Activated CD4-positive, alpha-beta T cell treated with anti-CD3 and anti-CD28 coated beads for 36 hours (primary cell): ENCODE measurements at places on chromosomes 11 and 22.

DNA sequence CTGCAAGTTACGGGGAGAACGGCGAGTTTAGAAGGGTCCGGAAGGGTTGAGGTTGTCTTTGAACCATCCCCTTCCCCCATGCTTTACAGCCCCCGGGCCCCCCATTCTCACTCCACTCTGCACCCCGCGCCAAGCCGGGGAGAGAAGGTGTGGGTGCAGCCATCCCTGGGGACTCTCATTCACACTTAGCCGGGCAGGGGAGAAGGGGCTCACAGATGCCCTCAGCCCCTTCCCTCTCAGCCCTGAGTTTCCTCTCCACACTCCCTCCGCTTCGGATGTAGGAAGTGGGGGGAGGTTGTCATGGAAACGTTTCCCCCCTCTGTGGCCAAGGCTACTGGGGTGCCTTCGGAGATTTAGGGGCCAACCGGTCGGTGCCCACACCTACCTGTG is 334 bp downstream of the CADM1 start:
- DNase-seq = peak; percentile 6

- DNase-seq = peak; percentile 21
Observed at GRCh38 chr11:122637541-122637940, 18.0 kb upstream of the UBASH3B start.

DNA sequence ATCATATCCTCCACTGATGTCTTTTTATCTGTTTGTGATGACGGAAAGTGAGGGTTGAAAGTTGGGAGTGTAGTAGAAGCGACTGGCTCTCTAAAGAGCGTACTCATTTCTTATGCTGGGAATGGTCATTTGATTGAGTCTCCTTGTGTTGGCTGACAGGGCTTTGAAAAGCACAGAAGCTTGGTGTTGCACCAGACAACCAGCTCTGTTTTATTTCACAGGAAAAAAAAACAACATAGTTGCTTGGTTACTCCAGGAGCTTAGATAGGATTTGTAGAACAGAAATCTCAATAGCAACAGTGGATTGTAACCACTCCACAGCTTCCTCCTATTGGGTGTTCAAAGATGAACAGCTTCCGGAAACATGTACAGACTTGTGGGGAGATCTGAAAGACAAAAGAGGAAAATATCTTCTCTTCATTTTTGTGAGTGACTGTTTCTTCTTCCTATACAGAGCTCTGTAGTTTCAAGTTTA is 2.7 kb downstream of the RBM14 start:
- no peak for DNase-seq

GRCh38 chr11:94558468-94558867 is 8.7 kb upstream of the PIWIL4 start:
- no peak for DNase-seq

DNA sequence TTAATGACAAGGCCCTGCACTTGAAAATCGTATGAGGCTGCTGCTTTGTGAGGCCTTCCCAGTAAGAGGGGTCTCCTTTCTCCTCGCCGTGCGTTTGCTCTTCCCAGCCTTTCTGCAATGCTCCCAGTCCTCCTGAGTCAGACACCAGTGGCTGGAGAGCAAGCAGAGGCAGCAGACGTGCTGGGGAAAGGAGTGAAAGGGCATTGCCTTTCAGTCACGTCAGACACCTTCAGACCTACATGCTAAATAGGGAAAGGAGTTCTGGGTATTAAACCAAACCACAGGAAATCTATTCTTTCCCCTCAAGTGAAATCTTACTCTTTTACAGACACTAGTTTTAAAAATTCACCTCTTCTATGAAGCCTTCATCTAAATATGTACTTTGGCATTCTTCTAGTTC is 274.8 kb downstream of the NTM start:
- no peak for DNase-seq
